ENCODE measurements at places on chromosomes 1 and 21. TPM values are rescaled to one million over a fixed set of nuclear protein-coding genes. Genes with fewer than 3 reads are reported as not detected.

LCE2B gene
- total RNA-seq: not detected

CNR2 gene
- not detected for total RNA-seq

NECTIN4 gene
- total RNA-seq: not detected

NES gene
- 0.48 TPM for total RNA-seq

MMEL1 gene
- not detected for total RNA-seq

DEGS1 gene
- 107 TPM for total RNA-seq

OR2T29 gene
- not detected for total RNA-seq

DISP1 gene
- total RNA-seq: 3.8 TPM

OPTC gene
- total RNA-seq: not detected

SPATA17 gene
- total RNA-seq: 0.39 TPM

CFAP126 gene
- not detected for total RNA-seq

CACNA1S gene
- total RNA-seq: not detected

VCAM1 gene
- 54.9 TPM for total RNA-seq

CDA gene
- total RNA-seq: not detected

SLC25A24 gene
- total RNA-seq: 32.2 TPM

DNAJC6 gene
- total RNA-seq: 9.4 TPM

GRCh38 chr21:28235169-28235895 lies 757.3 kb downstream of the LTN1 start:
- no peak for DNase-seq

- no peak for DNase-seq
Observed at GRCh38 chr1:72567521-72567920, 285.2 kb upstream of the NEGR1 start.

DNA sequence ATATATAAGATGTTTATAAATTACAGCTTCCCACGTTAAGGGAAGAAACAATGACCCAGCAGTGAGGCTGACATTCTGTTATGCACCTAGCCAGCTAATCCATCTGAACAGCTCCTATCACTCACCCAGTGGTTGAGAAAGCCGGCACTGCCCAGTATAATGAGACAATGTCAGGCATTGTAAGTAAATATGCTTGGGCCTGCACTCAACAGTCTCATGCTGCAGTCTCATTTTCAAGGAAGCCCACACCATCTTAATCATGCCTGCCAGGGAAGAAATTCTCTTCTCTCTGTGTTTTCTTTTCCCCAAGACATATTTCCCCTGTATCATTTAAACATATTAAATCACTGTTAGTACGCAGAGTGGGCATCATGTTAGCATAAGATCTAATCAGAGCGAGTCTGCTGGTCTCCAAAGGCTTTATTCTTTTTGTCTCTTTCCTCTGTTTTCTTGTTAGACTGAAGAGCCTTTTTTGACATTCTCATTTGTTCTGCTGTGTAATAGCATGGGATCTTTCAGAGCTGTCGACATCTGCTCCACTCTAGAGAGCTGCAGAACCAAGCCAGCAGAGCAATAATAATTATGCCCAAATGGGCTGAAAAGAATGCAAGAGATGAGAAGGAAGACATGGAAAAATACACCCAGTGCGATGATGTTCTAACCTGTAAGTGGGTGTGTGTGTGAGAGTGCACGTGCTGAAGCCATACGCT lies 67.6 kb upstream of the SLC22A15 start:
- no peak for DNase-seq

DNA sequence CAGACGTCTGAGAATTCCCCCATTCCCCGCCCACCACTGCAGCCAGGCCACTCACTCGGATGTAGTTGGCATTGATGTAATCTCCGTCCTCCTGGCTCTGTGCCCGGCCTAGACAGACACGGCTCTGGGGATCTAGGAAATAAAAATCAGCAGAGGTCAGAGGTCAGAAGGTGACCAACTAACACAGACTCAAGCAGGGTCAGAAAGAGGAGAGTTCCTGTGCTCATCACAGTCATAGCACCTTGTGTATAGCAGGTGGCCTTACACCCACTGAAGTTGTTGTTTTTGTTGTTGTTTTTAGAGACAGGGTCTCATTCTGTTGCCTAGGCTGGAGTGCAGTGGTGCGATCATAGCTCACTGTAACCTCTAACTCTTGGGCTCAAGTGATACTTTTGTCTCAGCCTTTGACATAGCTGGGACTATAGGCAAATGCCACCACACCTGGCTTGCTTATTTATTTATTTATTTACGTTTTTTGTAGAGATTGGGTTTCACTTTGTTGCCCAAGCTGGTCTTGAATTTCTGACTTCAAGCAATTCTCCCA lies 4.9 kb downstream of the PTPN7 start:
- DNase-seq: peak; percentile 38

- DNase-seq: no peak
Observed at GRCh38 chr1:164958982-164959768, 397.3 kb downstream of the LMX1A start.

DNA sequence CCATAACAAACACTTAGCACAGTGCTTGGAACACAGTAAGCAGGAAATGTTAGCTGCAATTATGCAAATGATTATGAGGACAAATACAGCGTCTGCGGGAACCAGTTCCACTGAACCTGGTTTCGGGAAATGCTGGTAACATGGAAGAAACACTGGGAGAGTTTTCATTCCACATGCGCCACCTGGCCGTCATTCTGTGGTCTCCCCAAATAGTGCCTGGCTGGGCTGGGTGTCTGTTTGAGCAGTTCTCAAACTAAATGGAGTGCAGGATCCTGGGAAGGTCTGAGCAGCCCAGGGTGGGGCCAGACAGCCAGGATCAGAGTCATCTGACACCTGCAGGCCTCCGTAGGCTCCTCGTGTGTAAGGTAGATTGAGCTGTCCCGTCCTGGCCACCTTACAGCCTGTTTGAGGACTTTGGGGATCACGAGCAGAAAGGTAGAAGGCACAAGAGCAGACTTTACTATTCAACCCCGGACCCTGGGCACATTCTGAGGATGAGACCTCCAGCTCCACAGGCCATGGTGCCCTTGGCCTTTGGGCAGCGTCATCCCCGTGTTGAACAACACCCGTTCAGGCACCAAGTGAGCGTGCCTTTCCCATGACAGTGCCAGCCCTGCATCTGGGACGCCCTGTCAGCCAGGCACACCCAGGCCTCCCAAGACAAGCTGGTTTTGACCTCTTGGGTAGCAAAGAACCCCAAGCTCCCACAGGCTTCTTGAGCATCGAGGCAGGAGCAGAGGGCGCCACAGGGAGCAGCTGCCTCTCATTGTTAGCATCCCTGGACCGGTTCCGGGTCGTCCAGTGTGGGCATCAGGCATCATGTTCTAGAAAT lies 101.9 kb downstream of the PRDM2 start:
- no peak for DNase-seq

DNA sequence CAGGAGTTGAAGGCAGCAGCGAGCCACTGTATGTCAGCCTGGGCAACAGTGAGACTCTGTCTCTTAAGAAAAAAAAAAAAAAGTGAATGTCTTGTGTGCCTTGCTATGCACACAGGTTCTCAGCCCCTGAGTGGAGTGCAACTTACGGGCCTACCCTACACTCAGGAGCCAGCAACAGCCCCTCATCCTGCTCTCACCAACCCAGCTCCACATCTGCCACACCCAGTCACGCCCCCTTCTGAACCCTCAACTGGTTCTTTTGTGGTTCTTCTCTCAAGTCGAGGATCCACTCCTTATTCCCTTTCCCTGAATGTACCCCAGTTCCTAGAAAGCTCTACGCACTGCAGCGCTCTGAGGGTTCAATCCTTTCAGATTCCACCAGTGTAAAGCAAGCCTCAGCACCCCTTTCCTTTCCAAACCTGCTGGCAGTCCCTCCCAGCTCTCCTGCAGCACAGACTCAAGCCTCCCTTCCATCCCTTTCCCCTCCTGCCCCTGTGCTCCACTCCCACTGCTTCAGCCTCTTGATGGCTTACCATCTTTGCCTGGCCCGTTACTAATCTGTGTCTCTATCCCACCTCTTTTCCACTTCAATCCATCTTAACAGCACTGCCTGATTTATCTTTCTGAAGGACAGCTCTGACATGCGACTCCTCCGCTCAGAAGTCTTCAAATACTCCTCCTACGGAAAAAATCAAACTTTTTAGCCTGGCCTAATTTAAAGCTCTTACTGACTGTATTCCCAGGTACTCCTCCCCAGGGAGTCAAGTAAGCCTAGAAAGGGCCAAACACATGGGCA lies 38.1 kb downstream of the GNB1 start:
- no peak for DNase-seq

DNA sequence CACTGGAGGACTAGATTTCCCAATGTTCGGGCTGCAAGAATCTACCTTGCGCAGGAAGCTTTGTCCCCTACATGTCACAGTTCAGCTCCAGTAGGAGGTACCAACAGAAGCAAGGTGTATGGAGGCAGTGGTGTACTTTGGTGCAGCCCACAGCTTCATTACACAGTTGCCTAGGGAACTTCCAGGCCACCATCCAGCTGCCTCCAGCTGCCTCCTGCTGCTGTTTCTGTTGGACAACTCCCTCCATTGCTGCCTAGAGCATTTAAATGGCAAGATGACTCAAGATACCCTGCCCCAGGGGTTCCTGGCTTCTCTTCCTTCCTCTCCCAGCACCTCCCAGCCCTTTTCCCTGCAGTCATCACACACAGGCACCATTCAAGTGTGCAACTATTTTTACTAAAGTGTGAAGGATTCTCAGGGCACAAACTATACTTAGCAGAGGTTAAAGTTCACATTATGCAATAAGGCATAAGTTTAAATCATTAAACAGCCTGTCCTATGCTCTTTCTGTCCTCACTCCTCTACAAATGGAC lies 39.0 kb upstream of the ATP1A1 start:
- peak; percentile 27 for DNase-seq

DNA sequence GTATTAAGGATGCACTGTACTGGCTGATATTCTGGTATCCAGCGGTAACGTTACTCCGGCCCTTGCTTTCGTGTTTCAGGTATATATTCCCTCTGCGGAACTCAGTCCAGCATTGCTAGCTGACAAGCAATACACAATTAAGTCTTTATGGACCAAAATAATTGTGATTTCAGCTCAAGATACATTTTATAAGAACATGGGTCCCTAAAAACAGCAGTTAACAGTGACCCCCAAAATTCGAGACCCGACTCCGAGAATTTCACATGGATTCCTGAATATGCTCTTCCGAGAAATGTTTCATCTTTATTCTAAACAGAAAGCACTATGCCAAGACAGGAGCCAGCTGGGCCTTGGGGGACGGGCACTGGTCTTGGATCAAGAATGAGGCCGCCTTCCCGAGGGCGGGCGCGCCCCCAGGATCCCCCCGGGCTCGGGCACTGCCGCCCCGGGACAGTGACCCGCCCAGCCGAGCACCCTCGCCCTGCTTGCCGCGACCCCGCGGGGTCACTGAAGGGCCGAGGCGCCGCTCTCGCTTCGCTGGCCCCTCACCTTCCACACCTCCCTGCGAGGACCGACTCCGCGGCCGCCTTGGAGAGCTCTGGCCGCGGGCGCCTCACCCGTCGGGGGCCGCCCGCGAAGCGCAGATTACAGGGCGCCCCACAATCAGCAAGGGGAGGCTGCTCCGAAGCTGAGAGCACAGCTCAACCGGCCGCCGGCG lies 610 bp downstream of the SCYL3 start:
- DNase-seq: peak; percentile 6

- no peak for DNase-seq
Observed at GRCh38 chr1:197685785-197686184, 89.5 kb downstream of the DENND1B start.

- DNase-seq: peak; percentile 53
Observed at GRCh38 chr1:237851210-237851845, 39.4 kb downstream of the ZP4 start.

DNA sequence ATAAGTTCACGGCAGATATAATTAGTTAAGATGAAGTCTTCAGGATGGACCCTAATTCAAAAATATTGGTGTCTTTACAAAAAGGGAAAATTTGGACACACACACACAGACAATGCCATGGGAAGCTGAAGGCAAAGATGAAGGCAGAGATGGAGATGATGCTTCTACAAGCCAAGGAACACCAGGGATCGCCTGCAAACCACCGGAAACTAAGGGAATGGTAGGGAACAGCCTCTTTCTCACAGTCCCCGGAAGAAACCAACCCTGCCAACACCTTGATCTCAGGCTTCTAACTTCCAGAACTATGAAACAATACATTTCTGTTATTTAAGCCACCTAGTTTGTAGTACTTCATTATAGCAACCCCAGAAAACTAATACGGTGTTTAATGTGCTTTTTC lies 15.1 kb upstream of the SERTAD4 start:
- no peak for DNase-seq

GRCh38 chr1:17509363-17509762 lies 30.1 kb upstream of the ARHGEF10L start:
- no peak for DNase-seq

GRCh38 chr1:89631816-89632656 lies 884 bp upstream of the LRRC8C start:
- no peak for DNase-seq

DNA sequence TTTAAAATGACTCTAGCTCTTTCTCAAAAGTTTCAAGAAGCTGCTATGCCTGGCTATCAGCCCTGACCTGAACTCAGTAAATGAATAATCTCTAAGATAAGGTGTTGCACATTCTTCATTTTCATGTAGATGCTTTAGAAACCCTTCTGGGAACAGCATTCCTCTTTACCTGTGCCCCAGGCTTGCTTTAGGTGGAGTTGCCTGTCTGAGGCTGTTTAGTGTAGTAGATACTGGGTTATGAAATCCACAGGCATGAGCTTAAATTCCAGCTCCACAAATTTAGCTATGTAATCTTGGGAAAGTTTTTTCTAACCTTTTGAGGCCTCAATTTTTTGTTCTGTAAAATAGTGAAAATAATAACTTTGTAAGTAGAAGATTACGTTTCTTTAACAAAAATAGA lies 41.6 kb downstream of the ATP6V1G3 start:
- no peak for DNase-seq

GRCh38 chr21:41582298-41582840 lies 74.4 kb upstream of the TMPRSS2 start:
- no peak for DNase-seq

- DNase-seq: no peak
Observed at GRCh38 chr21:26098772-26099397, 71.7 kb downstream of the APP start.

- no peak for DNase-seq
Observed at GRCh38 chr1:54404939-54405897, 976 bp downstream of the SSBP3 start.

DNA sequence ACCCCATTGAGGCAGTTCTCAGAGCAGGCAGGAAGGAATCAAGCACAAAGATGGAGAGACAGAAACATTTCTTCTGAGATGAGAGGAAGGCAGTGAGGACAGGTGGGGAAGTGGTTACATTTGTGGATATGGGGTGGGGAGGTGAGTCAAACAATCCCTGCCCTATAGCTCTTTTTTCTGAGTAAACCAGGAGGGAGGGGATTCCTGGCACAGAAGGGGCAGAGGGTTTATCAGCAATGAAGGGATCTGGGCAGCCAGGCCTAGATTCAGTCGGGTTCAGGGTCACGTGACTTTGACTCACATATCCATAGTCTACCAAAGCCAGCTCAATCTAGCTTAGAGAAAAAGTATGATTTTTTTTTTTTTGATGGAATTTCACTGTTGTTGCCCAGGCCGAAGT lies 15.7 kb upstream of the PHC2 start:
- no peak for DNase-seq

GRCh38 chr1:154969860-154970452 lies 591 bp downstream of the SHC1 start:
- DNase-seq: no peak

Data from H4 (cell line).